ENCODE measurements at places on chromosomes 5 and 9.

GRCh38 chr9:93294011-93294410, 110.1 kb downstream of the WNK2 start:
- DNase-seq, result no peak

DNA sequence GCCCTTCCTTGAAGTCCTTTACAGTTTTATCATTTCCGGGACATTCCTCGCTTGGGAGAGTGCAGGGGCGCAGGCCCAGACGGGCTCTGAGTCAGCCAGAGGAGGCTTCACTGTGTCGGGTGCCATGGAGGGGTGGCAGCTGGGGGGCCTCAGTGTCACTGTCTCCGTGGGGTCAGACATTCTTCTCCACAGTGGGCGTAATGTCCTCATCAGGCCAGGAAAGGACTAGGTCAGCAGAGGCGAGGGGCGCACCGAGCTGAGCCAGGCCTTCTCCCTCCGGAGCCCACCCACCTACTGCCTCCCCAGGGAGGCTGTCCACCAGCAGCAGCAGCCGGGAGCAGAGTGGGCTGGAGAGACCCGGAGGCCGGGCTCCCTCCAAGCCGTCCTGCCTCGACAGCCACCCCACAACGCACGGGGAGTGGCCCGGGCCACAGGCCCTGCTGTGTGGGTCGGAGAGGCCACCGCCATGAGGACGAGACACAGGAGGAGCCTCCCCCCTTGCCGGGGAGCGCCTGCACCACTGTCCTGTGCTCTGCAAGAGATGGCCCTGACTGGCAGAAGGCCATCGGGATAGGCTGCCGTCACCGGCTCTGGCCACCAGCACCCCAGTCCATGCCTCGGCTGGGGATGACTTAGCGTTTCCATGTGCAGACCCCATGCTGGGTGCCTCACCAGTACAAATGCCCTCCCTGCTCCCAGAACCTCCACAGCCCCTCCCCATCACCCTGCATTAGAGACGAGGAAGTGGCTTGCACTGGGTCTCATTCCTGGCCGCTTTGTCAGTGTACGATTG, 26.5 kb downstream of the SARDH start:
- DNase-seq, result no peak

DNA sequence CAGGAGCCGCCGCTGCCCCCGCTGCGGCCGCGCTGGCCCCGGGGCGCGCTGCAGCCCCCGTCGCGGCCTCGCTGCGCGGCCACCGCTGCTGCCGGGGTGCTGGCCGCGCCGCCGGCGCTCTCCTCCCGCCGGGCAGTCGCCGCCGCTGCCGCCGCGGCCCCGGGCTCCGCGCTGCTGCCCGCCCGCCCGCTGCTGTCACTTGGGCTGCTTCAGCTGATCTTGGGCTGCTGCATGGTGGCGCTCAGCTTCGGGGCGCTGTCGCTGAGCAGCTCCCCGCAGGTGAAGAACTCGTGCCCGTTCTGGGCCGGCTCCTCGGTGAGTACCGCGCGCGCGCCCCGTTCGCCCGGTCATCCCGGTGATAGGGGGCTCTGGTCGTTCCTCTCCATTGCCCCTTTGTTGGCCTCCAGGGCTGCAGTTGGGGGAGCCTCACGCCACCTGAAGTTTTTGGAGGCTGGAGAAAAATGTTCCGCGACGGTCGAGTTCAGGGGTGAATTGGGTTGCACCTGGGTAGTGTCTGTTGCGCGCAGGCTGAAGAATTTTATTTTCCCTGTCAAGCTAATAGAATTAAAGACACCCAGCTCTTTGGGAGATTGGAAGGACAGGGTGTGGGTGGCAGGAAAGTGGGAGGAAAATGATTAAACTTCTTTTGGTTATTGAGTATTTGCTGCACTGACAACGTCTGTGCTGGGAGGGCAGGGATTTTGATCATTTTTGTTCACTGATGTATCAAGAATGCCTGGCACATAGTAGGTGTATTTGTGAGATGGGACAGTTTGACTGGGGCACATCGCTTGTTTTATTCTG, 596 bp downstream of the ENTREP1 start:
- DNase-seq, result no peak

- DNase-seq, result no peak
Observed at GRCh38 chr5:56786346-56786745, 29.0 kb upstream of the MAP3K1 start.

GRCh38 chr5:146680846-146681584, 165.0 kb upstream of the GPR151 start:
- DNase-seq, result no peak

DNA sequence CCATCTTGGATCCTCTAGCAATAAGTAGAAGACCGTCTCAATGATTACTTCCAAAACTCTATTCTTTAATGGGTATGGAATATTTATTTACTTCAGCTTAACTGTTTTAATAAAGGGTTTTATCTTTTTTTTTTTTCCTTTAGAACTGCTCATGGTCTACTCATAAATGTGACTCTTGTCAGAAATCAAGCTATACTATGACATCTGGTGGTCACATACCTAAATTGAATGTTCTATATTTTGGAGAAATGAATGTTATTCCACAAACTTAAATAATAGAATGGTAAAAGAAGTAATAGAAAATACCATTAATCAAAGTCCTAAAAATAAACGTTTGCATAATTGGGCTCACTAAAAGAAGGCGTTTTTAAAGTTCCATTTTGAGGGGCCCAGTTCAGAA, 131.2 kb upstream of the PLCXD3 start:
- DNase-seq, result no peak

DNA sequence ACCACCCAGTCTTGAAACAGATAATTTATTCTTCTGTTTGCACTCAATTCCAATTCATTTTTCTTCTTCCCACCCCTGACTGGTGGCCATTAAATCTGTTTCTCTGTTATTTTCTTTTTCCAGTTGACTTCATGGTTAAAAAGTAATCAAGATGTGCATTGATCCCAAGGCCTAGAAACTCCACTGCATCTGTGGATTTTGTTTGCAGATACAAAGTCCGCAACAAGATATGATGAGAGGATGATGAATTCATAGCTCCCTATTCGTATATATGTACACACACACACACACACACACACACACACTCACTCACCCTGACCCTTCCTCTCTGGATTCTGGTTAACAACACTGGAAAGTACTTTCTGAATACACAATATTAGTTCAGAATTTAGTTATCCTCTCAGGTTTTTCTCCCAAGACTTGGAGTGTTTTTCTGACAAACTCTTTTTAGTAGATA, 52.4 kb downstream of the CD180 start:
- DNase-seq, result no peak

GRCh38 chr9:104073098-104073769, 20.9 kb upstream of the SMC2 start:
- no peak for DNase-seq

GRCh38 chr9:135295551-135296300, 183.9 kb upstream of the PPP1R26 start:
- no peak for DNase-seq

- DNase-seq, result no peak
Observed at GRCh38 chr9:33431420-33431819, 16.0 kb downstream of the AQP3 start.

- DNase-seq, result no peak
Observed at GRCh38 chr5:5483880-5484598, 61.6 kb downstream of the ICE1 start.

DNA sequence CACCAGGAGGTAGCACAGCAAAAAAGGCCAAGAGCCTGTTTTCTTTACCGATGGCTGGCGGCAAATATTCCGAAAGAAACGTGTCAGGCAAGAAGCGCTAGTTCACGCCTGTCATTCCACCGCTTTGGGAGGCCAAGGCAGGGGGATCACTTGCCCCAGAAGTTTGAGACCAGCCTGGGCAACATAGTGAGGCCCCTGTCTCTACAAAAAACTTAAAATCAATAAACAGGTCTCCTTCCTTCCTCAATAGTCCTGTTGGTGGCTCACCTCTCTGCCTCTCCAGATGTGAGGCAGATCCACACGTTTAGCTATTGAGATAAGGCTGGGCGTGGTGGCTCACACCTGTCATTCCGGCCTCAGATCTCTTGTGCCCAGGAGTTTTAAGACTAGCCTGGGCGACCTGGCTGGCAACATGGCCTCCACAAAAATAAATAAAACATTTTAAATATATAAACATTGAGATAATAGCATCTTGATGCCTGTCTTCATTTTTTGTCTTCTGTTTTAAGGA, 1.3 kb upstream of the TMEM250 start:
- no peak for DNase-seq

GRCh38 chr5:137357436-137357835, 141.7 kb downstream of the SPOCK1 start:
- DNase-seq, result no peak

- no peak for DNase-seq
Observed at GRCh38 chr9:6910032-6910431, 152.3 kb downstream of the KDM4C start.

DNA sequence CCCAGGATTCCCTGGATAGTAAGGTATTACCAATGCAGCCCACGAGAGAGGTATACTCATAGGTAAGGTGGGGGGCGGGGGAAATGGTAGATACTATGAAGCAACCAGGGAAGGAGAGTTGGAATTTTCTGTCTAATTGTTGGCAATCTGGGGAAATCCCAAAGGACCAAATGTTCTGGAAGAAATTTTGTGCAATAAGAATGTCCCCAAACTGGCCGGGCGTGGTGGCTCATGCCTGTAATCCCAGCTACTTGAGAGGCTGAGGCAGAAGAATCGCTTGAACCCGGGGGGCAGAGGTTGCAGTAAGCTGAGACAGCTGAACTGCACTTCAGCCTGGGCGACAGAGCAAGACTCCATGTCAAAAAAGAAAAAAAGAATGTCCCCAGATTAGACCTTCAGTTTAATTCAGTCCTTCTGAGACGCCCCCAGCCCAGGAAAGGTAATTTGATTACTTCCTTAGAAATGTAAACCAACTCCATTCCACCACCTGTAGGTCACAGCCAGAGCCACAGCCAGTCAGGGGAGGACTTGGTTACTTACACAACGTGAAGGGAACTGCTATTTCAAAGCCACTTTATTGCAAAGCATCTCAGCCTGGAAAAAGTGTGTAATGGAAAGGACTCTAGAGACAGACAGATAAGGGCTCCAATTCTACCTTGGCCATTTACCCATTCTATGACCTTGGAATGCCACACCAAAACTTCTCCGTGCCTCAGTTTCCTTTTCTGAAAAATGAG, 50.0 kb upstream of the KLF4 start:
- no peak for DNase-seq
